ENCODE measurements at places on chromosomes 1 and 21. TPM values are rescaled to one million over a fixed set of nuclear protein-coding genes. Genes with fewer than 3 reads are reported as not detected.

PRDM16 gene
- 0.14 TPM for total RNA-seq

PLPPR4 gene
- total RNA-seq = 1.9 TPM

MFAP2 gene
- total RNA-seq = 7.1 TPM

KRTAP10-11 gene
- not detected for total RNA-seq

MIS18A gene
- total RNA-seq = 6.4 TPM

TMPRSS3 gene
- total RNA-seq = not detected

PLA2G2D gene
- total RNA-seq = not detected

NHLH1 gene
- total RNA-seq = not detected

GRCh38 chr1:158943059-158943458 is 11.7 kb downstream of the PYHIN1 start:
- H3K4me3 ChIP-seq = no peak overlapping the region
- H3K4me1 ChIP-seq = no peaks in the 10 kb centered on the region
- no peak for DNase-seq
- no peaks in the 10 kb centered on the region for H3K27me3 ChIP-seq

- no peaks in the 10 kb centered on the region for H3K36me3 ChIP-seq
- H3K4me3 ChIP-seq = no peak overlapping the region
- H3K27ac ChIP-seq = no peak overlapping the region
Measured at GRCh38 chr1:242225767-242226573, 227.1 kb upstream of the MAP1LC3C start.

GRCh38 chr1:154751690-154752089 is 118.4 kb downstream of the KCNN3 start:
- no peaks in the 10 kb centered on the region for H3K27me3 ChIP-seq
- peak; percentile 83 for DNase-seq
- no peaks in the 10 kb centered on the region for H3K36me3 ChIP-seq
- no peak overlapping the region for H3K4me3 ChIP-seq
- peaks cover 6% of the 10 kb centered on the region for H3K4me1 ChIP-seq
- no peak overlapping the region for H3K27ac ChIP-seq

DNA sequence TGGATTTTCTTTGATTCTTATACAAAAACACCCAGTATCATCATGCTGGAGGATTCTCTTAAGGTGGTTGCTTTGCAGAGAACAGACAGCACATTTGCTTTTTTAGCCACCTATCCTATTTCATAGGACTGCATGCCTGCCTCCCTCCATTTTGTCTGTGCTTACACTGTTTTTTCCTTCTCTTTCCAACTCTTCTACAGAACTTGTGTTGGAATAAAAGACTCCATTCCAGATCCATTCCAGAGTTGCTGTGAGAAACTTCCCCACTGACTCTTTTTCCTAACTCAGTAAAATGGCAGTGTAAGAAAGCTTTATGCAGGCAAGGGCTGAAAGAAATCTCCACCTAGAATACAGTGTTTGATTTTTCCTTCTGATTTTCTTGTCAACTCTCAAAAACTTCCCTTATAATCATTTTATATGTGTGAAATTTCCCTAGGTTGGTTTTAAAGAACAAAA is 5.2 kb upstream of the ARID1A start:
- DNase-seq = no peak
- H3K4me1 ChIP-seq = peaks cover 11% of the 10 kb centered on the region
- no peaks in the 10 kb centered on the region for H3K27me3 ChIP-seq
- H3K27ac ChIP-seq = no peak overlapping the region
- H3K4me3 ChIP-seq = no peak overlapping the region
- H3K36me3 ChIP-seq = no peaks in the 10 kb centered on the region

GRCh38 chr1:231036416-231036815 is 3.6 kb downstream of the FAM89A start:
- H3K4me1 ChIP-seq = peaks cover 26% of the 10 kb centered on the region
- H3K36me3 ChIP-seq = no peaks in the 10 kb centered on the region
- peaks cover 27% of the 10 kb centered on the region for H3K27me3 ChIP-seq
- H3K4me3 ChIP-seq = no peak overlapping the region
- H3K27ac ChIP-seq = no peak overlapping the region

GRCh38 chr1:163119707-163120106 is 50.5 kb downstream of the RGS4 start:
- H3K4me1 ChIP-seq = no peaks in the 10 kb centered on the region
- no peaks in the 10 kb centered on the region for H3K36me3 ChIP-seq
- no peak overlapping the region for H3K4me3 ChIP-seq
- H3K27me3 ChIP-seq = no peaks in the 10 kb centered on the region
- no peak overlapping the region for H3K27ac ChIP-seq
- no peak for DNase-seq

- no peaks in the 10 kb centered on the region for H3K27me3 ChIP-seq
- H3K27ac ChIP-seq = peak overlapping the region; percentile 99
- H3K36me3 ChIP-seq = no peaks in the 10 kb centered on the region
- peak overlapping the region; percentile 80 for H3K4me3 ChIP-seq
- H3K4me1 ChIP-seq = no peaks in the 10 kb centered on the region
- no peak for DNase-seq
Measured at GRCh38 chr1:35558374-35559316, 1.0 kb downstream of the NCDN start.

DNA sequence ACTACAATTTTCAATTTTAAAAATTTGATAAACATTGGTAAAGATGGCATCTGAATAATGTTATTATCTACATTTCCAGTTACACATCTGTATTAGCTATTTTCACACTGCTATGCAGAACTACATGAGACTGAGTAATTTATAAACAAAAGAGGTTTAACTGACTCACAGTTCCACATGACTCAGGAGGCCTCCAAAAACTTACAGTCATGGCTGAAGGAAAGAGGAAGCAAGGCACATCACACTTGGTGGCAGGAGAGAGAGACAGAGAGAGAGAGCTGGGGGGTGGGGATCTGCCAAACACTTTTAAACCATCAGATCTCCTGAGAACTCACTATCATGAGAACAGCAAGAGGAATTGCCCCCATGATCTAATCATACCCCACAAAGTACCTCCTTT is 850.0 kb downstream of the LTN1 start:
- no peaks in the 10 kb centered on the region for H3K36me3 ChIP-seq
- no peak for DNase-seq

- peaks cover 45% of the 10 kb centered on the region for H3K36me3 ChIP-seq
- no peaks in the 10 kb centered on the region for H3K27me3 ChIP-seq
- no peaks in the 10 kb centered on the region for H3K4me1 ChIP-seq
- H3K4me3 ChIP-seq = no peak overlapping the region
- H3K27ac ChIP-seq = no peak overlapping the region
Measured at GRCh38 chr1:27795601-27796000, 22.6 kb downstream of the STX12 start.

GRCh38 chr1:40712997-40713396 is 21.5 kb downstream of the NFYC start:
- H3K4me1 ChIP-seq = no peaks in the 10 kb centered on the region
- no peaks in the 10 kb centered on the region for H3K27me3 ChIP-seq
- H3K27ac ChIP-seq = peak overlapping the region; percentile 85
- no peaks in the 10 kb centered on the region for H3K36me3 ChIP-seq
- H3K4me3 ChIP-seq = no peak overlapping the region

Data from sigmoid colon (tissue), 7 donors.